ENCODE measurements at places on chromosomes 16 and 17.
A peak's percentile ranks its signal among the peaks of the same experiment; 100 is the strongest.

- DNase-seq = no peak
Measured at GRCh38 chr17:82225368-82226029, 3.3 kb upstream of the SLC16A3 start.

GRCh38 chr17:40646791-40647623 is 611 bp downstream of the SMARCE1 start:
- peak; percentile 35 for DNase-seq

DNA sequence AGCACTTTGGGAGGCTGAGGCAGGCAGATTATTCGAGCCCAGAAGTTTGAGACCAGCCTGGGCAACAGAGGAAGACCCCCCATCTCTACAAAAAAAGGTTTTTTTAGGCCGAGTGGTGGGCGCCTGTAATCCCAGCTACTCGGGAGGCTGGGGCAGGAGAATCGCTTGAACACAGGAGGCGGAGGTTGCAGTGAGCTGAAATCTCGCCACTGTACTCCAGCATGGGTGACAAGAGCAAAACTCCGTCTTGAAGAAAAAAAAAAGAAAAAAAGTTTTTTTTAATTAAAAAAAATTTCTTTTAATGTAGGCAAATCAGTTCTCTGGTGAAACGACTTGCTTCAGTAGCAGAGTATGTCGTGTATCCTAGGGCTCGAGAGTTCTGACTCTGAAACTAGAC is 10.9 kb downstream of the HSD3B7 start:
- no peak for DNase-seq

GRCh38 chr17:33874617-33875060 is 380.4 kb upstream of the CCL2 start:
- DNase-seq = no peak

- DNase-seq = no peak
Measured at GRCh38 chr16:53465606-53466280, 31.5 kb downstream of the RBL2 start.

DNA sequence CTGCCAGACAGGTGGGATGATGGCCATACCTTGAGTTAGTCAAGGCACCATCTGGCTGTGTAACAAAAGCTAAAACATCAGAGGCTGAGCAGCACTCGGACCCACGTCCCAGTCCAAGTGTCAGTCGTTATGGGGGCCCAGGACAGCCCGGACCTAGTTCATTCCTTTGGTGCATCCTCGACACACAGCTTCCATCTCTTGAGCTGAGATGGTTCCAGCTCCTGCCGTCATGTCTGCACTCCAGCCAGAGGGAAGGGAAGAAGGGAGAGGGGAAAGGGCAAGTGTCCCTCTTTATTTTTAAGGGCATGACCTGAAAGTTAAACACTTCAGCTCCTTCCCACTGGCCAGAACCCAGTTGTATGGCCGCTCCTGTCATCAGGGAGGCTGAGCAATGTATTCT is 218.0 kb downstream of the SEC14L1 start:
- no peak for DNase-seq

- peak; percentile 82 for DNase-seq
Measured at GRCh38 chr16:8867216-8867931, 1.4 kb downstream of the CARHSP1 start.

DNA sequence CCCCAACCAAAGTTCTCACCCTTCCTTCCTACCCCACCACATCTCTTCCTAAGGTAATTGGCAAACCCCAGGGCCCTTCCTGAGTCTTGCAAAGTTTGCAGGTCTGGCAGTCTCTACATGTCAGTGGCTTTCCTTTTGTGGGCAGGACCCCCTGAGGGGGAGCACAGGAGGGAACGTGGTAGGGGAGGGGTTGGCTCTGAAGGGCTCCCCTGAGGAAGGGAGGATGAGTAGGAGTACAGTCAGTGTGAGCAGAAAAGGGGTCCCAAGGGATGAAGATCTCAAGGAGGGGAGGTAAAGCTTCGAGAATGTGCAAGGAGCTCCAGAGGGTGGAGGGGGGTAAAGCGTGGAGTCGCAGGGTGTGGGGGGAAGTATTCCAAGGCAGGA is 206.9 kb downstream of the RAB11FIP4 start:
- DNase-seq = no peak

DNA sequence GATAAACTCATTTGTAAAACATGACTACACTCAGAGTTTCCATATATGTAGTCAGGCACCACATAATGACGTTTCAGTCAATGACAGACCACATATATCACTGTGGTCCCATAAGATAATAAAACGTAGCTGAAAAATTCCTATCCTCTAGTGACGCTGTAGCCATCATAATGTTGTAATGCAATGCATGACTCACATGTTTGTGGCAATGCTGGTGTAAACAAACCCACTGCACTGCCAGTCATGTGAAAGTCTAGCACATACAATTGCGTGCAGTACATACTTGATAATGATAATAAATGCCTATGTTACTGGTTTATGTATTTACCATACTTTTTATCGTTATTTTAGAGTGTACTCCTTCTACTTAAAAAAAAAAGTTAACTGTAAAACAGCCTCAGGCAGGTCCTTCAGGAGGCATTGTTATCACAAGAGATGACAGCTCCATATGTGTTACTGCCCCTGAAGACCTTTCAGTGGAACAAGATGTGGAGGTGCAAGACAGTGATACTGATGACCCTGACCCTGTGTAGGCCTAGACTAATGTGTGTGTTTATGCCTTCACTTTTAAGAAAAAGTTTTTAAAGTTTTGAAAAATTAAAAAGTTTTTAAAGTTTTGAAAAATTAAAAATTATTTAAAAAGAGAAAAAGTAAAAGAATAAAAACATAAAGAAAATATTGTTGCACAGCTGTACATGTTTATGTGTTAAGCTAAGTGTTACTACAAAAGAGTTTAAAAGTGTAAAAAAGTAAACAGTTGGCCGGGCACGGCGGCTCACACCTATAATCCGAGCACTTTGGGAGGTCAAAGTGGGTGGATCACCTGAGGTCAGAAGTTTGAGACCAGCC is 9.0 kb downstream of the STAT5B start:
- no peak for DNase-seq

DNA sequence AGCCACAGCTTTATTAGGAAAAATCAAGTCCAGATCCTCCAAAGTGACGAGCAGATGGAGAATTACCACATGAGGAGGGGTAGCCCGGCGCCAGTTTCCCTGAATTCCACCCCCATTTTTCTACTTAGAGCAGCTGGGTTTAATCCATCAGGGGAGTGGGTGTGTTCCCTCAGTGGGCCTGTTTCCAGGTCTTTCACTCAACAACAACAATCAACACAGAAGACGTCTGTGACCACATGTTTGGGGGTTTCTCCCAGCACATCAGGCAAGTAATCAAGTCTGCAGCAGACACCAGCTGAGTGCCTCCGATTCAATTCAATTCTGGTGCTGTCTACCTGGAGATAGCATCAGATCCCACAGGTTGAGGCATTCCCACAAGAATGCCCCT is 6.8 kb downstream of the SLC6A2 start:
- no peak for DNase-seq

DNA sequence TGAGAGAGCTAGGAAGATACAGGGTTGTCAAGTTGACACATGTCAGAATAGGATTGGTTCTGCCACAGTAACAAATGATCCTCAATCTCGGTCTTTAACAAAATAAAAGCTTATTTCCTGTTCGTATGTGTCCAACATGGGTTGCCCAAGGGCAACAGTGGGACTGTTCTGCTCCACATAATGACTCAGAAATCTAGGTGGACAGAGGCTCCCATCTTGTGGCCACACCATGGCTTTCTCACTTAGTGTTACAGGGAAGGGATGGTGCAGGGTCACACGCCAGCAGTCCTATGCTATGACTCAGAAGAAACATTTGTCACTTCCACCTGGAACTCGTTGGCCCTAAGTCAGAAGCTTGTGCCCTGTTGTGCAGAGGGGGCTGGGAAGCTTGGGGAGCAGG is 364.9 kb downstream of the SNX29 start:
- no peak for DNase-seq

- DNase-seq = no peak
Measured at GRCh38 chr17:37182786-37183465, 192.9 kb upstream of the C17orf78 start.

- no peak for DNase-seq
Measured at GRCh38 chr16:87963400-87963799, 12.2 kb downstream of the BANP start.

DNA sequence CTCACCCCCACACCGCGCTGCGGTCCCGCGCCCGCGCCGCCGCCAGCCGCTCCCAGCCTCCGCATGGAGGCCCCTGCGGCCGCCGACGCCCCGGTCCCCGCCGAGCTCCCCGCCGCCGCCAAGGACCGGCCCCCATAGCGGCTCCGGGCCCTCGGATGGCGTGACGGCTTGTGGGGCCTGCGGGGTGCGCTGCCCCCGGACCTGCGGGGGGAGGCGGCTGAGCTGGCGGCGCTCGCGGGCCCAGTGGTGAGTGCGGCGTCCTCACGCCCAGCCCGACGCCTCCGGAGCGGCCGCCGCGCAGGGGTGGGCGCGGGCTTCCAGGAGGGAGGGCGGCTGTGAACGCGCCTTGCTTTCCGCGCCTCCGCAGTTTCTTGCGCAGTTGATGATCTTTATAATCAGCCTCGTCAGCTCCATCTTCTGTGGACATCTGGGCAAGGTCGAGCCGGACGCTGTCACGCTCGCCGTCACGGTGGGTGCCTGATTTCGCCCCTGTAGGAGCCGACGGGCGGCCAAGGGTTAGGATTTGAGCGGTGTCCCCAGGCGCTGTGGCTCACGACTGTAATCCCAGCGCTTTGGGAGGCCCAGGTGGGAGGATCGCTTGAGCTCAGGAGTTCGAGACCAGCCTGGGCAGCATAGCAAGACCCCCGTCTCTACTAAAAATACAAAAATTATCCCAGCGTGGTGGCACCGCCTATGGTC is 46.4 kb downstream of the SLC47A1 start:
- no peak for DNase-seq

DNA sequence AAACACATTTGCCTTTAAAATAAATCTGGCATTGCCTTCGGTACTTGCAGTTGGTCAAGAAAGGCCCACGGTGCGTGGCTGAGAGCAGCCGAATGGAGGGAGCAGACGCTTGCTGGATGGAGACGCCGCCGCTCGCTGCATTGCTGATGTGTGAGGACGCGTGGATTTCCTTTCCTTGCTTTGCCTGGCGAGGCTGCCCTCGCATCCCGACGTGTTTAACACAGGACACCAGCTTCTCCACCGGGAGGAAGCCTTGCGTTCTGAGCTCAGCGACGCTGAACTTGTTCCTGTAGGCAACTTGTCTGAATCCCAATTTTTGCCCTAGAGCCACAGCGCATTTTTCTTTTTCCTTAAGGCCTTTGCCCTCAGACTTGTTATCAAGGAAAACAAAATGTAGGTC is 45.8 kb downstream of the COX4I1 start:
- DNase-seq = peak; percentile 22

DNA sequence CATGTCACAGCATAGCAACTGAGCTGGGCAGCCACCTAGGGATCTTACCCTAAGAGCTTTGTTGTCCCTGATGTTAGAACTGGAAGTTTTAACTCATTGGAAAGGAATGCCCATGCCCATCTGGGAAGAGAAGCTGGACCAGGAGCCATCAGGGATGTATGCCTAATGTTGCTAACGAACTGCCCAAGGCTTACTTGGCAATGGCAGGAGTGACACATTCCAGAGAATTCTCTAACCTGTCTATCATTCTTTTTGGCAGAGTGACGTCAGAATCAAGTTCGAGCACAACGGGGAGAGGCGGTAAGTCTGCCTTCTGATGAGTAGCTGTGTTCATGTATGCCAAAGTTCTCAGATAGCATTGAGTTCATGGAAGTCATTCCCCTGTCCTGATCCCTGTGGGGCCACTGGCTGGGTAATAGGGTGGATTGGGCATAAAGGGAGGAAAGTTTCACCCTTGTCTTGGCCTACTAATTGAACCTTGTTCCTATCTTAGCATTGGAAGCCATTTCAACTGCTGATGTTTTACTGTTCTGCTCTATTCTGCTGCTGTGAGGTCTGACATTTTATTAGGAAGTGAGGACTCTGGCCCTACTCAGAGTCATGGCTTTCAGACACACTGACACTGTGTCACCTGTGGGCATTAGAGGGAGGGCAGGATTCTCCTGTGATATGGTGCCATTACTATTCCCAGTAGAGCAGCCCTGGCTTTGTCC is 23.7 kb downstream of the MAP3K3 start:
- no peak for DNase-seq

- DNase-seq = no peak
Measured at GRCh38 chr16:51655249-51655648, 504.2 kb upstream of the SALL1 start.

- DNase-seq = no peak
Measured at GRCh38 chr16:661184-661821, 6.6 kb upstream of the RHOT2 start.

DNA sequence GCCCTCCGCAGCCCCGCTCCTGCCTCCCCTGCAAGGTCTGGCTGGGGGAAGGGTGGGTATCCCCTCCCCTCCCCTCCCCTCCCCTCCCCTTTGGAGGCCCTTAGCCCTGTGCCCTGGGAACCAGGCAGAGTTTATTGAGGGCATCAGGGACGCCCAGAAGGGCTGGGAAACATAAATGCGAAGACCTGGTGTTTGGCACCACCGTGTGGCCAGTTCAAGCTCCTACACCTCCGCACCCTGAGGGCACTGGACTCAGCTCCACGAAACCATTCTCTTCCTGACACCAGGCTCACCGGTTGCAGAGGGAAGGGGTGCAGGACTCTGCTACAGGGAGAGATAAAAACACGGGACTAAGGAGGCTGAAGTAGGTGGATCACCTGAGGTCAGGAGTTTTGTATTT is 1.0 kb upstream of the AIPL1 start:
- no peak for DNase-seq

DNA sequence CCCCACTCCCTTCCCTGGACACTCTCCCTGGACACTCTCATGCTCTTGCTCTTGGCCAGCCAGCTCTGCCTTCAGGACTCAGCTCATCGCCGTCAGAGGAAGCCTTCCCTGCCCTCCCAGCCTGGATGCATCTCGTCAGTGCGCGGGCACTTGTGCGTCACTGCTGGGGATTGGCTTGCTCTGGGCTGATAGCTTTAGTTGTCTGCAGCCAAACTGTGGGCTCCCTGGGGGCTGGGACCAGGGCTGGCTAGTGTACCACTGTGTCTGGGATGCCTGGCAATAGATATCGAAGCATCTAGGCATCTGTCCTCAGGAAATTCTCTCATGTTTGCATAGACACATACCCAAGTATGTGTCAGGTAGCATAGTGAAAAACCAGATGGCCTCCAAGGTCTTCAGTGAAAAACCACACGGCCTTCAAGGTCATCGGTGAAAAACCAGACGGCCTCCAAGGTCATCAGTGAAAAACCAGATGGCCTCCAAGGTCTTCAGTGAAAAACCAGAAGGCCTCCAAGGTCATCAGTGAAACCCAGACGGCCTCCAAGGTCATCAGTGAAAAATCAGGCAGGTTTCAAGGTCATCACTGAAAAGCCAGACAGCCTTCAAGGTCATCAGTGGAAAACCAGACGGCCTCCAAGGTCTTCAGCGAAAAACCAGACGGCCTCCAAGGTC is 72.0 kb downstream of the CMIP start:
- DNase-seq = no peak

Measured in mucosa of descending colon (tissue), 3 donors.